ENCODE measurements at places on chromosomes 3 and 15.

DNA sequence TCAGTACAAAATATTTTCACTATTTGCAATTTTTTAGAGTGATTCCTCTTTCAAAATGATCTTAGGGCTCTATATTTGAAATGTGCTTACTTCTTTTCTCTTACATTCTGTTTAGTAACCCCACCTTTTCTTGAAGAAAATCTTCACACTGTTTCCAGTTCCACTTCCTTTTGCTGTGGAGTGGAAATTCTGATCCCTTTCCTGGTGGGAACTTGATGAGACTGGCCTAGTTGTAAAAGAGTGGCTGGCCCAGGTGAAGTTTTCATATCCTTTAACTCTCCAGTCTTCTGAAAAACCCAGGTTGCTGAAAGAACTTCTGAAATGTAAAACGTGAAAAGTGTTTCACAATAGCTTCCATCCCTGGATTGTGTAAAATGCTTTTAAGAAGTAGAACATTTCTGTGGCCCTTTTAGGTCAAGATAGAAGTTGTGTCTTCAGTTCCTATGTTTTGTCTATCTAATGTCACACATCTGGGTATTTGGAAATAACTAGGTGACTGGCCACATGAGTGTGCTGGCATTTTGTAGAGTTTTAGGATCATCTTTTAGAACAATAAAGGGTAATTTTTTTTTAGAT, 84.8 kb upstream of the LRIG1 start:
- no peak for DNase-seq

GRCh38 chr3:157065201-157065600, 94.7 kb downstream of the CCNL1 start:
- DNase-seq = no peak

- no peak for DNase-seq
Observed at GRCh38 chr15:28953573-28954195, 67.9 kb downstream of the APBA2 start.

- DNase-seq = no peak
Observed at GRCh38 chr15:37528432-37528831, 406.0 kb upstream of the TMCO5A start.

- no peak for DNase-seq
Observed at GRCh38 chr3:149999421-149999820, 28.7 kb upstream of the PFN2 start.

DNA sequence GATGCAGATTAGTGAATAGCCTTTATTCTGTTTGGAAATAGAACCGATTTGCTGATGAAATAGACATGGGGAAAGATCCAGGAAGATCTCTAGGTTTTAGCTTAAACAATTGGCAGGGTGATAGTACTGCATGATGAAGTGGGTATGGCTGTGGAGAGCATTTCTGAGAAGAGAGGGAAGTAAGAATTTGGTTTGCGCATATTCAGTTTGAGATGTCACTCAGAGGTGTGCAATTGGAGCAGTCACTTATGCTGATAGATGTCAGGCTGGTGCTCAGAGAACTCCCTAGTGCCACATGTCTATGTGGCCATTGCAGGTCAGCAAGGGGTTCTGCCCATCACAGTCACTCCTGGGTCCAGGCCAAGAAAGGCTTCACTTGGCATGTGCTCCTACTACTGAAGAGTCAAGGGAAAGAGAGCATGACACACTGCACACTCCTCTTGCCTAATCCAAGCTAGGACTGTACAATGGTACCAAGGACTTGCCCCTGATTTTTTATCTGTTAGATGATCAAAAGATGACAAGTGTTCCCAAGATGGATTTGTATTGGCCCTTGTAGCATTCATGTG, 57.2 kb upstream of the ST8SIA2 start:
- DNase-seq = no peak

DNA sequence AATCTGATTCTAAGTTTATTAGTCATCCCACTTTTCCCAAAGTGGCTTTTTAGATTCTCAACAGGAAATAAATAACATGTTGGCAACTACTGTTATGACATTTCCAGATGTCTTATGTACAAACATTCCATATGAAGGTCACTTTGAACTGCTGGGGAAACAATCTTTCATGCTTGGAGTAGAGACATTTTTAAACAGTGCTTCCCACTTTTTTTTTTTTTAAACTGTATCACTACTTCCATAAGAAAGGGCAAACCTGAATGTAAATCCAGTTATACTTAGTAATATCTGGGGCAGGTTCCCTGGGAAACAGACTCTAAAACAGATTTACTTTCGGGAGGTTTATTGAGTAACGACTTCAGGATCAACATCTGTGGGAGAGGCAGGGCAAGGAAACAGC, 473.8 kb downstream of the TAFA4 start:
- no peak for DNase-seq

DNA sequence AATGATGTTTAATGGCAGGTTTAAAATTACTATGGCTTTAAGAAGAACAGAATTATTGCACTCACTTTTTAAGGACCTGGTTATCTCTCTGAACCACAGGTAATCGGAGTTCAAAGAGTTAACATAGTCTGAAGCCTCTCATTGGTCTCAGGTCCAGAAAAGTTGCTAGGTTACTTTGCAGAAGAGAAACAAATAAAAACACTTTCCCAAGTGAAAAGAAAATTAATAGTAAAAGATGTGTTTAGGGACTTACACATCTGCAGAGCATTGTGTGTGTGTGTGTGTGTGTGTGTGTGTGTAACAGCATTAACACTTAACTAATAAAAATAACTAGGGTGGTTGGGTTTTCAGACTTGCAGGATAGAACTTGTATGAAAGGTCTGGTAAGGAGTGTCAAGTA, 1.0 kb downstream of the MASP1 start:
- DNase-seq = no peak

- no peak for DNase-seq
Observed at GRCh38 chr3:106168962-106169750, 300.3 kb upstream of the CBLB start.
